ENCODE measurements at places on chromosomes 12 and 14.
A peak's percentile ranks its signal among the peaks of the same experiment; 100 is the strongest.

- no peak for DNase-seq
Observed at GRCh38 chr14:53608369-53608768, 348.3 kb downstream of the BMP4 start.

- no peak for DNase-seq
Observed at GRCh38 chr12:2082321-2082720, 29.5 kb downstream of the CACNA1C start.

- no peak for DNase-seq
Observed at GRCh38 chr14:69052181-69052601, 73.1 kb upstream of the ACTN1 start.

DNA sequence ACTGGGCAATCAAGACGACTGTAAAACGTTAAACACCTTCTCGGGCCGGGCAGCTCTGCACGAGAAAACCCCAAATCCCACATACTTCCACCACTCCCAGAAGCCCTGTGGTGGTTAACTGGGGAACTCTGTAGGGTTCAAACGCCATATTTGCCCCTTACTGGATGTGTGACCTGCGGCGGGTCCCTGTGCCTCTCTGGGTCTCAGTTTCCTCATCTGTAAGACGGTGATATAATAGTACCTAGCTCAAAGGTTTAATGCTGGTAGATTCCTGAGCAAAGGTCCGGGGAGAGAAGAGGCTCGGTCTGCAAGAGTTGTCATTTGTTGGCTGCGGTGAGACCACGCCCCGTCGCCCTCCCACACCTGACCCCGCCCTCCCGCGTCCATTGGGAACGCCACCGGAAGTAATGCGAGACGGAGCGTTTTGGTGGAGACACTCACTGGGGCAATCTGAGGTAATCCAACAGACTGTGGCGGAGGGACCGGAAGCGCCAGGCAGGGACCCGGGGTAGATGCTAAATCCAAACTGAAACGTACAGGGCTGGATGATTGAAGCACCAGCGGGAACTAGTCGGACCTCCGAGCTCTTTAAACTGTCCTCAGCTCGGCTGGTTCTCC lies 661 bp upstream of the OGFOD2 start:
- peak; percentile 97 for DNase-seq

GRCh38 chr14:104319491-104320241 lies 181.3 kb downstream of the KIF26A start:
- DNase-seq: no peak

Data from SK-N-MC (cell line).